ENCODE measurements at places on chromosomes 12 and 14.
A peak's percentile ranks its signal among the peaks of the same experiment; 100 is the strongest.

GRCh38 chr14:100911665-100912316 lies 8.3 kb upstream of the RTL1 start:
- no peak for DNase-seq

- no peak for DNase-seq
Measured at GRCh38 chr12:25496098-25496587, 56.9 kb downstream of the LMNTD1 start.

DNA sequence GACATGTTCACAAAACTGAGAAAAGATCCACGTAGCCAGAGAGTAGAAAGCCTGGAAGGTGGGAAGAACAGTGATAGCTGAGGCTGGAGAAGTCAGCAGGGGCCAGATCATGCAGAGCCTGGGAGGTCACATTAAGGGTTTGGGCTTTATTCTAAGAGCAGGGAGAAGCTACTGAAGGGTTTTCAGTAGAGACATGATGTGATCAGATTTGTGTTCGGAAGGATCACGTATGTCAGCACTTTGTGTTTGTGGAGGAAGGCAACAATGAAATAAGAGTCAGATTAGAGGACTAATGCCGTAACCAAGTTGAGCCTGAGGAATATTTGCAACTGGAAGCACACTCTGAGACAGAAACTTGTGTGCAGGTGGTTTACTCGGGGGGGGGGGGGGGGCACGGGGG lies 4.2 kb upstream of the PCK2 start:
- no peak for DNase-seq

GRCh38 chr12:117080661-117081144 lies 18.5 kb downstream of the TESC start:
- DNase-seq: no peak

DNA sequence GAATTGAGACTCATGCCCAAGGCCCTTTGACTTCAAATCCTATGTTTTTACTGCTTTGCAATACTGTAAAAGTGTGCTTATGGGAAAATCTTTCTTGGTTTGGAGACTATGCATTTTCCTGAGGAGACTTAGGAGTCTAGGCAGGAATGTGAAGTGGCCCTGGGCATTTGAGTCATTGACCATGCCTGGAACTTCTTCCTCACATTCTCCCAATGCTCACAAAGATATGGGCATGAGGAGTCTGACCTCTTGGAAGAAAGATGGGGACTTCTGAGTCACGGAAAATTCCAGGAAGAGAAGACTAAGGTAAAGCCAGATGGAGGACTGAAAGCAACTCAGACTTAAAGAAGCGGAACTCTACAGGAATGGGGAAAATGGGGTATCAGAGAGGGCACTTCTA lies 38.2 kb upstream of the ZNF641 start:
- no peak for DNase-seq

- peak; percentile 20 for DNase-seq
Measured at GRCh38 chr14:26917086-26917485, 319.3 kb upstream of the NOVA1 start.

DNA sequence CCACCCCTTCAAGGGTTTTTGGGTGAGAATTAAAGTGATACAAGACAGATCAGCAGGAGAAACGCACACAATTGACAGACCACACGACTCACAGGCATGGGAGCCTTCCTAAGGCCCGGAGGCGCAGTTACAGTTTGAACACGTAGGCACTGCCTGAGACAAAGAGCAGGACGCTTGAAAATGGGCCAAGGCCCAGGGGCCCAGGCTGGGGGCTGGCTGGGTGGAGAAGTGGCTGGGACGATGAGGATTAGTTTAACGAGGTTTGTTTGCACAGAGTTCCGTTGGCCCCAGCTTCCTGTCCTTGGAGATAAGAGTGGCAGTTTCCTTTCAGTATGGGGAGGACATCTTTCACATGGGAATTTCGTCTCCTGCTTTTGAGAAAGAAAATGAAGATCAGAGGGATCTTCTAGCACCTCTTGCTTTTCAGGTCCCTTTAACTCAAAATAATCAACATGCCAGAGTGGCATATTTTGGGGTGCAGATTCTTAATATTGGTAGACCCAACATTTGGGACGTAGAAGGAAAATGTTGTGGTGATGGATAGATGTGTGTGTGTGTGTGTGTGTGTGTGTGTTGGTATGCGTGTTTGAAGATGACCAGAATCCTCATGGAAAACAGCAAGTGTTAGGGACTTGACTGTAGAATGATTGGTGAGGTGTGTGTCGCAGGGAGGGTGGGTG lies 44.6 kb downstream of the DLK1 start:
- DNase-seq: no peak

DNA sequence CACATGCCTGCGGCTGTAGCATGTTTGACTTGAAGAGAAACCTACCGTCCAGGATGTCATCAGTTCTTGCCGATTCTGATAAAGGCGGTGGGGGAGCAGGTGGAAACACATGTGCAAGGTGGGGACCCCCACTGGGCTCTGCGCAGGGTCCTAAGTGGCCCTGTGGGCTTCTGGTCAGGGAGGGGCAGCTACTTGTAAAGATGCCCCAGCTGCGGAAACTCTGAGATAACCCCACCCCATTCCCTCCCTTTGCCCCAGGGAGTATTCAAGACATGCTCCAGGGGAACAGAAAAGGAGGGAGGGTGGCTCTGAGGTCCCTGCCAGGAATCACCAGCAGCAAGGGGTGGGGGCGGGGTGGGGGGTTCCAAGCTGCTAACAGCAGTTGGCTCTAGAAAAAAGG lies 67.6 kb downstream of the PIWIL1 start:
- no peak for DNase-seq

GRCh38 chr12:3490895-3491144 lies 183 bp upstream of the PRMT8 start:
- DNase-seq: peak; percentile 24

DNA sequence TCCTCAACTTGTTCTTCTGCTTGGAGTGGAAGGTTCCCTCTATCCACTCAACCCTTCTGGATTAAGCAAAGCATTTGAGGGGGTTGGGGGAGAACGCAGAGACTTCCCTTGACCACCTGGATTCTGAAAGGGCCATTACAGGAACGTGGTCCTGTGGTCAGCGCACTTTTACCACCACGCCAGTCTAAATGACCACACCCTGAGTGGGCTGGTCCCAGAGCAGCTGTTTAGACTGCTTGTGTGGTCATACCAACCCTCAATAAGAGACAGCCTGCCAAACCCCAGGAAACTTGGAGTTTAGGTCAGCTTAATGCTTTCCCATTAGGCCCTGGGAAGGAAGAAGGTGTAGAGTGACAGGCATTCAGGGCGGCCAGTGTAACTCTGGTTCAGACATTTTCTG lies 165.5 kb upstream of the ATP2B1 start:
- DNase-seq: no peak

GRCh38 chr14:99150236-99150635 lies 121.8 kb downstream of the BCL11B start:
- no peak for DNase-seq

GRCh38 chr12:108333898-108334699 lies 5.0 kb downstream of the CMKLR1 start:
- DNase-seq: no peak

DNA sequence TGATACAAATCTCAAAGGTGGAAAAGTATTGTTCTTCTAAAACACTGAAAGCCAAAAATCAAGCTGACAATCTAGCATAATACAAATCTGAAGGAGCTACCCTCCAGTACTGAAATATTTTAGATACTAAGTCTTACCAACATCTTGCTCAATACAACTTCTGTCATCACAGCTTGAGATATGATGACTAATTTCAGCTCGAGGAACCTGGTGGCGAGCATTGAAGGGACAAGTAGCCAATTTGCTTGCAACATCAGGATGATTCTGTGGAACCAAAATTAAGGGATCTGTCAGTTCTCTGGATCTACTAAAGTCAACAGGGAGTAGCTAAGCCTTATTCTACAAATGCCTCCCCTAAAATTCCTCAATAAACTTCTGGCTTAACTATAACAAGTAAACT lies 10.4 kb downstream of the GTSF1 start:
- no peak for DNase-seq

DNA sequence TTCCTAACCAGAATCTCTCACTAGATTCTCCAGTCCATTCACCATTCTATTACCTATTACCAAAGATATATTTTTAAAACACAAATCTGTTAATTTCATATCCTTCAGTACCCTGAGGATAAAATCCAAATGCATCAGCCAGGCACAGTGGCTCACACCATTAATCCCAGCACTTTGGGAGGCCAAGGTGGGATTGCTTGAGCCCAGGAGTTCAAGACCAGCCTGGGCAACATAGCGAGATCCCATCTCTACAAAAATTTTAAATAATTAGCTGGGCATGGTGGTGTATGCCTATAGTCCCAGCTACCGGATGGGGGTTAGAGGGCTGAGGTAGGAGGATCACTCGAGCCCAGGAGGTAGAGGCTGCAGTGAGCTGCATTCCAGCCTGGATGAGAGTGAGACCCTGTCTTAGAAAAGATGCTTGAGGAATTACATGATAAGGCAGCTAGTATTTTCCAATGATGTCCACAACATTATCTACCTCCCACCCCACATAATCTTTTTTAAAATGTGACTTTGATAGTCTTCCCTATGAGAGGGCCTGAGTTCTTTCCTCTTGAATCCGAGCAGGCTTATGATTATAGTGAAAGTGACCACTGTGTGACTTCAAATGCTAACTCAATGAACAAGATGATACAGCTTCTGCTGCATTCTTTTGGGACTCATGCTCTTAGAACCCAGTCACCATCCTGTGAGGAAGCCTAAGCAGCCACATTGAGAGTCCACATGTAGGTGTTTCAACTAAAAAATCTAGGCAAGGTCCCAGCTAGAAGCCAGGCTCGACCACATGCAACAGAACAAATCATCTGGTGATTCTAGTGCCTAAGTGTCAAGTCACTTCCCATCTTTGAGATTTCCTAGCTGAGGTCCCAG lies 18.0 kb downstream of the HECTD1 start:
- no peak for DNase-seq

- no peak for DNase-seq
Measured at GRCh38 chr12:87336814-87337336, 692.3 kb downstream of the C12orf50 start.

DNA sequence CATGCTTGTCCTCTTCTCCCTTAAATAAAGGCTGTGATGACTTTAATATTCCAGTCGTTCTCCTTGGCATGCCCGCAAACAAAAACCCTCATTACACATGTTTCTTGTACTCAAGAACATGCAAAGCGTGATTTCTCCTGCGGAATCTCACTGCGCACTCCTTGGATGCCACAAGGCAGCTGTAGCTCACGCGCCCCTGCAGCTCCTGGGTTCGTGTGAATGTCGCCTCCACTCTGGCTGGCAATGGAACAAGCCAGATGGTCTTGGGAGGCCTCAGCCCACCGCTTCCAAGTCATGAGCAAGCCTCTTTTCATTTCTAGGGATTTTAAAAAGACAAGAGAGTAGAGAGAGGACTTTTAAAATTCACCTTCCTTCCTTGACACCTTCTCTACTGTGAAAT lies 403.8 kb downstream of the PCNX1 start:
- DNase-seq: no peak

DNA sequence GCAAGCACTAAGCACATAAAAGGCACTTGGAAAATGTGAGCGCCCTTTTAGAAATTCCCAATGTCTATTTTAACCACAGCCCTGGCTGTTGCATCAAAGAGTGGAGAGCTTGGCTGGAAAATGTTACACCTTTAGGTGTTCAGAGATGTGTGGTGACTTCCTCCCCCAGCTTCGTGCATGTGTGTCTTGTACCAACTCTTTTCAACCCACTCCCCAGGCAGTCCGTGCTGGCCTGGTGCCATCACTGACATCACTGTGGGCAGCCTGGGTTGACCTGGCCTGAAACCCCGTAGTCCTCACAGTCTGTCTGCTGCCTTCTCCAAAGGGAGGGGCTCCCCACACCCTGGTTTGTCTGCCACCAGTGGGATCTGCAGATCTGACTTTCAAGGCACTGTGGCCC lies 101.8 kb downstream of the SCARB1 start:
- no peak for DNase-seq

GRCh38 chr12:109881752-109882151 lies 1.4 kb upstream of the GLTP start:
- DNase-seq: no peak

DNA sequence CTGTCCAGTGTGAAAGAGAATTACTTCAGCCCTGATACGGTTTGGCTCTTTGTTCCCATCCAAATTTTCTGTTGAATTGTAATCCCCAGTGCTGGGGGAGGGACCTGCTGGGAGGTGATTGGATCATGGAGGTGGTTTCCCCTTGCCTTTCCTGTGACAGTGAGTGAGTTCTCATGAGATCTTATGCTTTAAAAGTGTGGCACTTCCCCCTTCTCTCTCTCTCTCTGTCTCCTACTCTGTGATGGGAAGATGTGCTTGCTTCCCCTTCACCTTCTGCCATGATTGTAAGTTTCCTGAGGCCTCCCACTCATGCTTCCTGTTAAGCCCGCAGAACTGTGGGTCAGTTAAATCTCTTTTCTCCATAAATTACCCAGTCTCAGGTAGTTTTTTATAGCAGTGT lies 5.5 kb upstream of the SLC15A5 start:
- DNase-seq: no peak

DNA sequence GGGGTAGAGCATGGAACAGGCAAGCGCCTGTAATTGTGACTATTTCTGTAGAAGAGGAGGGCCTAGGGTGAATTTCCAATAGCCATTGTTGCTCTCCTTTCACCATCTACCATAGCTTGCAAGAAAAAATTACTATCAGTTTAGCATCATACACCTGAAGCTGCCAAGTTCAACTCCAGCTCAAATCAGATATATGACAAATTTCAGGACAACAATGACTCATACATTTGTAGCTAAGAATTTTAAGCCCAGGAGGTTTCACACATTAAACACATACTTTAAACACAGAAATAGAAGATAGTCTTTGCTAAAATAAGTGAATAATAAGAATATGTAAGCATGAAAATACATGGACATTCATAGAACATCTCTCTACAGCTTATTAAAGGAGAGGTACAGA lies 17.6 kb upstream of the G2E3 start:
- DNase-seq: no peak

GRCh38 chr12:105348142-105348541 lies 17.7 kb downstream of the C12orf75 start:
- DNase-seq: no peak

Measured in testis (tissue), 5 donors.